ELF-1 (cell line): ENCODE measurements at places on chromosomes 5 and 9.

GRCh38 chr9:133659516-133659915 lies 23.4 kb downstream of the DBH start:
- DNase-seq = no peak

- no peak for DNase-seq
Observed at GRCh38 chr9:20376731-20377375, 245.4 kb downstream of the MLLT3 start.

GRCh38 chr9:131688377-131688776 lies 51.5 kb downstream of the RAPGEF1 start:
- DNase-seq = no peak

DNA sequence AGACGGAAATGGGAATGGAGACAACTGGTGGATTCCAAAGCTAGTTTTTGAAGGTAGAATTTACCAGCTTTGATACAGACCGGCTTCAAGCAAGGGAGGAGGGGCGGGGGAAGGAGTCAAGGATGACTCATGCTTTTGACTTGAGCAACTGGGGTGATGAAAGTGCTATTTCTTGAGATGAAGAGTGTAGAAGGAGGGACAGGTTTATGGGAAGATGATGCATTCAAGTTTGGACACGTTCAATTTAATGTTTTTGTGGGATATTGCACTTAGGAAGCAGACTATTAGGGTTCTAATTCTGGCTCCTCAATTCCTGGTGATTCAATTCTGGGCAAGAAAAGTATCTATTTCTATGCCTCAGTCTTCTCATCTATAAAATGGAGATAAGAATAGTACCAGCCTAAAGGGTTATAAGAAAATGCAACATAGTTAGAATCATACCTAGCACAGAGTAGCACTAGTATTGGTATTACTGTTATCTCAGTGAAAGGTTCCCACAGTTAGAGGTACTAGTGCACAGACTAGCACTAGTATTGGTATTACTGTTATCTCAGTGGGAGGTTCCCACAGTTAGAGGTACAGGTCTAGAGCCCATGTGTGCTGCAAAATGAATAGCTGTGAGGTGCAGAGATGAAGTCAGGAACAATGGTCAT lies 4.6 kb downstream of the NIPAL4 start:
- DNase-seq = peak; percentile 53

- DNase-seq = no peak
Observed at GRCh38 chr9:72695365-72695764, 174.0 kb downstream of the TMC1 start.

GRCh38 chr9:92310562-92310961 lies 14.6 kb downstream of the NOL8 start:
- DNase-seq = no peak

GRCh38 chr5:39117401-39117800 lies 43.2 kb upstream of the RICTOR start:
- DNase-seq = no peak

- no peak for DNase-seq
Observed at GRCh38 chr5:42912184-42912798, 100.6 kb upstream of the SELENOP start.

DNA sequence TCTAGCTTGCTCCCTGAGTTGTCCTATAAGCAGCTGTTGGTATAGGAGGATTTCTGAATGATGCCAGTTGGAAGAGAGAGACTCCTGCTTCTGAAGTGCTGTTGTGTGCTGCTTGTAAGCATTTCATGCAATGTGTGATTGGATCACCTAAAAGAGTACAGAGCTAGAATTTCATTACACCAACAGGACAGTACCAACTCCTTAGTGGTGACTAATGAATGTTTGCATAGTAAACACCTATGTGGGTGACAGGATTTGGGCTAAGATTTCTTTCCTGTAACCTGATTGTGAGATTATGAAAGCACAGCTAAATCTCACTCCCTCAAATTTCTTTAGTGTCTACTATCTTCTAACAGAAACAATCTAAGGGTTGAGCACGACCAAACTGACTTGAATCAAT lies 67.0 kb downstream of the GCNT1 start:
- DNase-seq = no peak

GRCh38 chr9:83584995-83585394 lies 37.9 kb upstream of the IDNK start:
- DNase-seq = peak; percentile 30

GRCh38 chr5:171023508-171023907 lies 161.7 kb downstream of the RANBP17 start:
- DNase-seq = no peak

DNA sequence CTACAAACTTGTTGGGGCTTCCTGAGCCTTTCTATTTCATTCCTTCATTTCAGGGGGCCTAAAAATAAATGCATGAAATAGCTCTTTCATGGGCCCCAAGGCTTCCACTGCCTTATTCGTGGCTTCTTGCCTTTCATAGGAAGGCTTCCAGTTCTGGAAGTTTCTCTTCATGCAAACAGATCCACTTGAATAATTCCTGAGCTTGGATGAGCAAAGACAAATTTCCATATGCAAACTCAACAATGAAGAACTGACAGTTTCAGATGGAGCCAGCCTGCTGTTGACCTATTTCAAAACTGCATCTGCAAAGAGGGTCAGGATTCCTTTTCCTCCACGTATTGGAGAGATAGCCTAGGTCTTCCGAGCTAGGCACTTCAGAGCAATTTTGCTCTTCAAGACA lies 142.1 kb downstream of the MLLT3 start:
- DNase-seq = no peak

- no peak for DNase-seq
Observed at GRCh38 chr5:52262844-52263243, 524.9 kb upstream of the ITGA1 start.
